GM03348 (cell line): ENCODE measurements at places on chromosomes 6 and 20.

DNA sequence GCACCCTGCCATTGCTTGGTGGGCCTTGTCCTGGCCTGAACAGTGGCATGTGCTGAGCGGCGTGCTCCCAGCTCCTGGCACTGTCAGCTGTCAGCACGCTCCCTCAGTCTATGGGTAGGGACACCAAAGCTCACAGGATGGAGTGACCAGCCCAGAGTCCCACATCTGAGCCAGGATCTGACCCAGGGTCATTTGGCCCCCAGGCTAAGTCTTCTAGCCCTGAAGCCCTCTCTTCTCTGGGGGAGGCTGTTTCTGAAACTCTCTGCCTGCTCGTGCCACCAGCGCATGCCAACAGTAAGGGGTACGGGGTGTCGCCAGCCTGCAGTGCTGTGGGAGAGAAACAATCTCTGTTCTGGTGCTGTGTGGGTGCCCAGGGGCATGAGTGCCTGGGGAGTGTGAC is 37.1 kb downstream of the CDH4 start:
- DNase-seq: no peak

DNA sequence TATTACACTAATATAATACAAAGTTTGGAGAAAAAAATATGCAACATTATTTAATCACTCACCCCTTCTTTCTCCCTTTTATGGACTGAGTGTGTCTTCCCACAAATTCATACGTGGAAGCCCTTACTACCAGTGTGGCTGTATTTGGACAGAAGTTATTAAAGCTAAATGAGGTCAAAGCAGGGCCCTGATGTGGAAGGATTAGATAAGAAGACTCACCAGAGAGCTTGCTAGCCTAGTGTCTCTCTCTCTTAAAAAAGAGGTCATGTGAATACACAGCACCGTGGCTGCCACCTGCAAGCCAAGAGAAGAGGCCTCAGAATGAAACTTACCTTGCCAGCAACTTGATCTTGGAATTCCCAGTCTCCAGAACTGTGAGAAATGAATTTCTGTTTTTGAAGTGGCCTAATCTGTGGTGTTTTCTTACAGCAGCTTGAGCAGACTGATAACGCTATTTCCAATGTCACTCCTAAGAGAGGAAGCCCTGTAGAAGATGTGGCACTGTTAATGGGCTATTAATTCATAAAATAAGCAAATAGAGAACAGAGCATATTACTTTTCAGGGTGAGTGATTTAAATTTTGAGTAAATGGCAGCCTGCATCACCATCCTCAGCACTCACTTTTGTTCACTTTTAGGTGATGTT is 233.4 kb downstream of the TBC1D7 start:
- DNase-seq: no peak

- DNase-seq: peak; percentile 13
Observed at GRCh38 chr6:31272436-31272835, 544 bp upstream of the HLA-C start.

DNA sequence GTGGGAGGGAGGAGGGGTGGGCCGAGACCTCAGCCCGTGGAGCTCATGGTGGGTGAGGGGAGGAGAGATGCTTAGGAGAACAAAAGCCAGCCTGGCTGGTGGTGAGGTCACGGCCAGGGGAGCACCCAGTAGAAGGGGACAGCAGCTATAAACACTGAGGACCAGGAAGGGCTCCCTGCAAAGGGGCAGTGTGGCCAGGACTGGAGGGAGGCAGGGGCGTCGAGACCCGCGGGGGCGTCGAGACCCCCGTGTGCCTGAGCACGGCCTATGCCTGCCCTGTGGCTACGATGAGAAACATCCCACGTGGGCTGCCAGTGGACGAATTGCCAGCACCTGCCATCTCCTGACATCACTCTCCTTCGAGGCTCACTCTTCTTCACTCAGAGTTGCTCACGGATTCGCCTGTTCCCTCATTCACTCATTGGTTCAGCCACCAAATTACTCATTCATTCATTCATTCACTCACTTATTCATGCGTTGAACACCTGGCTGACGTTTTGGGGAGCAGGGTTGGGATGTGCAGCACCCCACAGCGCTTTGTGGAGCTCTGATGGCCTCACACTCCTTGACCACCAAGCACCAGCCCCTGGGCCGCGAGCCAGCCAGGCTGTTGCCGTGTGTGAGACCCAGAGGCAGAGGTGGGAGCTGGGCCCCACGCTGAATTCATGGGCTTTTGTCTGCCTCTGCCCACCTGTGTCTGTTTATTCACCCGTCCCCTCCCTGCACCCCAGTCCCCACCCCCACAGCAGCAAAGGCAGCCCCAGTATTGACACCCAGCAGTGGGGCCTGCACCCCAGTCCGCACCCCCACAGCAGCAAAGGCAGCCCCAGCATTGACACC is 61.2 kb upstream of the BHLHE23 start:
- DNase-seq: no peak

DNA sequence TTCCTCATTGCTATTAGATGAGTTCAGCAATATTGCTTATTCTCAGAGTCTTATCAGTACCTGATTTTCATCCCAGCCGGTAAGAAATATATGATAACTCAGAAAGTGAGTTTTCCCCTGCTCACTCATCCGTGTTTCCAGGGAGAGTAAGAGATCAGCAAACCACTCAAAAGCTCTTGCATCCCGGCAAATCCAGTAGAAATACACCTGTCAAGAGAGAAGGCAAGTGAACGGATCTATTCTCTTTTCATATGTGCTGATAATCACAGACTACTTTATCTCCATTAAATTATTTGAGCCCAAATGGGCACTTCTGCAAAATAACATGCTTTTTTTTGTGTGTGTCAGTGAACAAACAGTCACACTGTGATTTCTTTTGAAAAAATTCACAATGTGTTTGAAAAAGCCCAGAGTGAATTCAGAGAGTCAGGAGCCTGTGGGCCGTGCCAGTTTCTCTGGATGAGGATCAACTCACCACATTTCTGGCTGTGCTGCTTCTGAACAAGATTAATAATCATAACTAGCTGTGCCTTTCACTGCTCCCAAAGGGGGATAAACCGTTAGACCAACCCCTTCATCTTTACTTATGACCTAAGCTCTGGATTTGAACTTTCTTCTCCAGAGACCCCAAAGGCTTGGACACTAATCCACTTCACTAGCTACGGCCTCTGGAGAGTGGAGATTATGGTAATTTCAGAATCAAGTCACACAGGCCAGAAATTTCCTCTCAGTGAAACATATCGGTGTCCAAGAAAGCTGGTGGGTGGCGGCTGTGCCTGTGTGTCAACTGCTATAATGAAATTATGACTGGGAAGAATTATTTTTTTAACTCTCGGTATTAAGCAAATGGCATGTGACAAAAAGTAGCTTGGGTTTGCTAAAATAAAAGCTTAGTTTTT is 44.2 kb downstream of the NOX3 start:
- DNase-seq: no peak
